ENCODE measurements at places on chromosomes 4 and X.

DNA sequence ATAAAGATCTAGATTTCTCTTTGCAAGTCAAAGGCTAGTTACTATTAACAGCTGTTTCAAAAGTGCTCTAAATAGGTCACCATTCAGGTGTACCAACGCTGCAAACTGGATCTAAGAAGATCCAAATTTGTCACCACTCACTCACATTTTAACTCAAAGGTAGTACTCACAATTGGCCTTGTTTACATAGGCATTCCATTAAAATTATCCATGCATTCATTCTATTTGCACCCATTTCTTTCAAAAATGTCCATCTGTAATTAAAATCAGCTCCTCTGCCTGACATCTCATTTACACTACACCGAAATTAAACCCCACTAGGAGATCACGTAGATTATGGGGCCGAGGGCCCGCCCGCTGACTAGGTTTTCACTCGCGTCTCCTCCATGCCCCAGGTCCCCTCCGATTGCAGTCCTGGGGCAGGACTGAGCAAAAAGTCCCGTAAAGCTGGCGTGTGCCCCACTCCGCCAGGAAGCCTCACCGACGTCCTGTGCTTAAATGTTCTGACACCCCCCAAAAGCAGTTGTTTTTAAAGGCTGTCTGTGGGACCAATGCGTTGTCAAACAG lies 1.3 kb upstream of the ING2 start:
- no peak for DNase-seq

DNA sequence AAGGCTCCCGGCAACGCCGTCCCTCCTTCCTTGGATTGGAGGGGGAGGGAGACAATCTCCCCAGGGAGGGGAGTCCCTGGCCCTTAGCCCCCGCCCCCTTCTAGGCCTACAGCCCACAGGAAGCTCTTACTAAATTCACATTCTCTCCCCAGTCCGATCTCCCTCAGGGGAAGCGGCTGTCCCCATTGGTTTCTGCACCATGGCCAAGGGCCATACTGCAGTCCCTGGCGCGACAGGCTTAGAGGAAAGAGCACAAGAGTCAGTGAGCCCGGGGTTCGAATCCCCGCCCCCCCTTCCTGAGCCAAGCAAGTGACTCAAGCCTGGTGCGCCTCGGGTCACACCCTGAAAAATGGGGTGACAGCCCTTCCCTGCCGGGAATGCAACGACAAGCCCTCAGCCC lies 1.1 kb downstream of the ABLIM2 start:
- no peak for DNase-seq

- DNase-seq = no peak
Measured at GRCh38 chr4:139768896-139769295, 103.3 kb downstream of the MGST2 start.

DNA sequence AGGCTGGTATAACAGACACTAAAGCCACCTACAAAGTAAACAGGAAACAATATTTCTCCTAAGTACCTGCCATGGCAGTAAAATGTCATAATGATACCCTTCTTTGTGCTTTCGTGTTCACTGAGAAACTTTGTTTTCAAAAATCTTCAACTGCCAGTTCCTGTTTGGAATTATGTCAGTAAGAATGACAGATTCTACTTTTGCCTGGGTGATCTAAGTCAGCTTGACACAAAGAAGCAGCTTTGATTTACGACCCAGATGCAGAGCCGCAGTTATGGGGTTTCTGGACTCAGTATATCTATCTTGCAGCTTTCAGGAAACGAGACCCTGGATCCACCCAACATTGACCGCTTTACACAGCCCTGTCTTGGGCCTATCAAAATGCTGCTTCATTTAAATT lies 71.2 kb downstream of the SNX25 start:
- no peak for DNase-seq

DNA sequence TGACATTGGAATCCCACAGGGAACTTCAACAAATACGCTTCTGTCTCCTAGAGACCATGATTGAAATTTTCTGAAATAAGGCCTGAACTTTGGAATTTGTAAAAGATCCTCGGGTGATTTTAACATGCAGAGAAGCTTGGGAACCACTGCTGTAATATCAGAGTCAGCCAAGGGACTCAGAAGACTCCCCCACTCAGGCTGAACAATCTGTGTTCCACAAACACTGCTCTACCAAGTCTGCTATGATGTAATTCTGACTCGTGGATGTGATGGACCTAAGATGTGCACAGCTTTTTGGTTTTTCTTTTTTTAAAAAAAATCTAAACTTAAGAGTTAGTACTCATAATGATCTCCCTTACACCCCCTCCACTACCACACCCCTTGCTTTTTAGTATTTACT lies 26.0 kb downstream of the LRP2BP start:
- DNase-seq = no peak

DNA sequence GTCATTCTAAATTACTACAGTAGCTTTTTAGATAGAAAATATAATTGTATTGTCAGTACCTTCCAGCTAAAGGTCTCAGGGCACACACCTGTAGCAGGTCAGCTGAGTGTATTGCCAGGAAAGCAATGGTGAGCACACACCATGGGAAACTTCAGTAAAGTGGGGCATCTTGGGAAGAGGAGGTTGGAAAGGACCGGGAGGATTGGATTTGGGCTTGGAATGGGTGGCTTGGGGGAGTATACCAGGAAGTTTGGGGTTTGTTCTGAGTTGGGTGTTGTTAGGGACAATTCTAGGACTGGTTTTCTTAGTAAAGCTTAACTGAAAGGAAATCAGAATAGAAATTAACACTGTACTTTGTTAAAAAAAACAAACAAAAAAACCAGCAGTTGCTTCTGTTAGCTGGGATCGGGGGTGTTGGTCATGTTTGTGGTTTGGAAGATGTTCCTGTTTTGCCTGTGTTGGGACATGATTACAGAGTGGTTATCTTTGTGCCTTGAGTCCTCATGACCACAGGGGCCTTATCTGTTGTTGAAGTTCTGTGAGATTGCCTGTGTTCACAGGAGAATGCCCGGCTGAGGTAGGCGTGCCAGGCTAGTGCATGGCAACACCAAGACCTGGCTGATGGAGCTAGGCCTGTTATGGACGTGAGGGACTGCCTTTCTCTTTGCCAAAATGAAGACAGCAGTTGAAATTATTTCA lies 35.1 kb downstream of the PRIMPOL start:
- DNase-seq = no peak

- DNase-seq = no peak
Measured at GRCh38 chrX:118493016-118493415, 2.6 kb upstream of the DOCK11 start.

DNA sequence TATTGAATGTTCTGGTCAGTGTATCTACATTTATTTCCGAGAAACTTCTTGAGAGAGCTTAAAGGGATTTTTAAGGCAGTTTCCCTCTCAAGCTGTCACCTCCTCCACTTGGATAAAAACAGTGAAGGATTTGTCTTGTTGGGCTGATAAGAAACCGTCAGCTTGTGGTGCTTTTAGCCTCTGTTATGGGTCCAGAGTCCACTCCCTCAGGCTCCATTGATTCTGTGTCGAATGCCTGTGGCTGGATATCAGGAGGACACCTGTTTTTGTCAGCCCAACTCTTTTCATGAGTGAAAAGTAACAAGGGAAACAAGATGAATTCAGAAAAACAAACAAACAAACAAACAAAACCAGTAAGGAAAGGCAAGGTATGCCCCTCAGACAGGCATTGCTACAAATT lies 12.4 kb downstream of the CLCN4 start:
- no peak for DNase-seq

All from activated T-cell treated with anti-CD3 and anti-CD28 coated beads for 48 hours (primary cell).